ENCODE measurements at places on chromosomes 6 and 20. TPM values are rescaled to one million over a fixed set of nuclear protein-coding genes. Genes with fewer than 3 reads are reported as not detected.

Gene DPM1
- polyA plus RNA-seq = 60.6 TPM

DNA sequence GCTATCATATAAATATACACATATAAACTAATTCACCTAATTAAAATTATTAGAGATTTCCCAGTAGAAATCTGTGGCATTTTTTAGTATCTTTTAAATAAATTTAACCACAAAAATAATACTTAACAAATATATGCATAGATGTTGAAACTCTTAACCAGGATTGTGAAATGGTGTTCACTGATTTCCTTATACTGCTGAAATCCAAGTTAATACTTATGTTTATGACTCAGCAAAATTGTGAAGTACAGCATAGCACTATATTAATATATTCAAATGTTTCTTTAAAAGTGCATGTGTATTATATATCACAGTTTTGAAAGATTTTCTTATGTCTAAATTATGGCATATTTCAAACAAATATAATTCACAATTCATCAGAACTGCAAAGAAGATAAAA is 328.2 kb upstream of the MANEA start:
- no peak for DNase-seq

DNA sequence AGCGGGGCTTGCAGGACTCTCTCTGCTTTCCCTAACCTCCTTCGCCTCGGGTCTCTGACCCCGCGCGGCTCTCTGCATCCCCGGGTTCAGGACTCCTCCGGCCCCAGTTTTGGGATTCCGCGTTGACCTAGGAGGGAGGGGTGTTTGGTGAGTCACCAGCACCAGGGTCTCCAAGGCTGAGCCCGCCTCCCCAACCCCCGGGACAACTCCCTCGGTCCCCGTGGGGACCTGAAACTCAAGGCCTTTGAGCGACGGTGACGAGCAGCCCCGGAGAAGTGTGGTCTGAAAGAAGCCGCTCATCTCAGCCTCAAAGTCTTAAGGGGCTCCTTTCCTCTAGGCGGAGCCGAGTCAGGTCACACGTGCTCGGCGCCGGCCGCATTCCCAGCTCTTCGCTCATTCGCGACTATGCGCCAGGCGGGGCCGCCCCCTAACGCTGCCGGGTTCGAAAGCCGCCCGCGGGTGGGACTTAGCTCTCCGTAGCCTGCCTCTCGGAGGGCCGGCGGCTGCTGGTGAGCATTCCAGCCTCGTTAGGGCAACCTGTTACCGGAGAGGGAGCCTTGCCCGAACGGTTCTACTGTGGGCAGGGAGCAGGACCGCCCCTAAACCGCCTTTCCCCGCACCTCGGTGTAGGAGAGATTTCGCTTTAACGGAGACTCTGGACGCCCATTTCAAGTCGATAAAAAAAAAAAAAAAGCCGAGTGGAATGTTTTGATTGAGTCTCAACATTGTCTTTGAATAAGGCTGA is 3.0 kb upstream of the PRDM13 start:
- no peak for DNase-seq

DNA sequence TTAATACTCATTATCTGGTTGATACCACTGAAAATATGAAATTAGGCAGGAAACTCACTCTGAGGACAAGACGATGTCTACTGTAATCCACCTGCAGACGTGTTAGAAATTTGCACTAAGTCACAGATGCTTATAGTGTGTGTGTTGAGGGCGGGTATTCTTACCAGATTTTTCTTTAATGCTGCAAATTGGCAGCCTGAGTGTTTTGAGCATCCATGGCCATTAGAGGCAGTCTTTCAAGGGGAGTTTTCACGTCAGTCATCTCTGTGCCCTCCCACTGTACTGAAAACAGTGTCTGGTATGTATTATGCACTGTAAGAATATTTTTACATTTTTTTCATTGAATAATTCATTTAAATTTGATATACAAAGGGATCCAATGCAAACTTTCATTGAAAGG is 266.5 kb upstream of the QKI start:
- no peak for DNase-seq

GRCh38 chr6:151009576-151009975 is 144.1 kb downstream of the MTHFD1L start:
- DNase-seq = no peak

Gene CCDC170
- 3.2 TPM for polyA plus RNA-seq

DNA sequence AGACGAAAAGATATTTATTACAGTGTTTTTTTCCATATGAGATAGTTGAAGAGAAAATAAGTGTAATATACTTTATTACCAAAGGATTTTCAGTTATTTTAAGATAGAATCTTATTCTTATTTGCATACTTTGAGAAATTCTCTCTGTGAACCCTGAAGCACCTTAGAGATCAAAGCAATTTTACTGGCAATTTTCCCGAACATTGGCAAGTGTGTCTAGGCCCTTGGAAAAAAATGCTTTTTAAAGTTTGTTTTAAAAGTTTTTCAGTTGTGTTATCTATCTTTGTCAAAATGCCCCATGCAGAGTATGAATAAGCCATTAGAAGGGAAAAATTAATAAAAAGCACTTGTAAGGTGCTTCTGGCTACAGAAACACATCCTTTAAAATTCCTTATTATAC is 276.8 kb upstream of the HSF2 start:
- no peak for DNase-seq

Measured in renal pelvis (tissue), 12 donors.